ENCODE measurements at places on chromosomes 1 and 21.

DNA sequence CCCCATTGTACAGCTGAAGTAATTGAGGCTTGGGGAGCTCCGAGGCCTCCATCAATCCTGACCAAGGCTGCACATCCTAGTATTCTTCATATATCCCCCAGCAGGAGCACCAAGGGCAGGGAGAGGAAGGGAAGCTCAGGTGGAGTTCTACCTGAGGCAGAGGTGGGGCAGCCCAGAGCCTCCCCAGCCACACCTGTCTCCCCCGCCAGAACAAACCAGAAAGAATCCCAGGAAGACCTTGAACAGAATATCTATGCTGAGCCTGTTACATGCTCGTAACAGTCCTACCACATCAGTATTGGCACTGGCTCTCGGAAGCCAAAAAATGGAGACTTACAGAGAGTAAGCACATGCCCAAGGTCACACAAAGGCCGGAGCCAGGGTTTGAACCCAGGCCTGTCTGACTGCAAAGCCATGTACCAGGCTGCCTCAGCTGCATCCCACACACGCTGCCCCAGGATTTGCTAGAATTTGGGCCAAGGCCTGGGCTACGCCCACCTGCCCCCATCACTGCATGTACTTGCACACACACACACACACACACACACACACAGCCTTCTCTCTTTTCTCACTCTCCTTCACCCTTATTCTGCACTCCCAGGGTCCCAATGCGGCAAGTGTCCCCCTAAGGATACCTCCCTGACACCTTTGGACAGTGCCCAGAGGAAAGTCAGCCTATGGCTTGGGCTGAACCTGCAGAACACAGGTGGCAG, 4.5 kb downstream of the E2F2 start:
- DNase-seq = no peak

DNA sequence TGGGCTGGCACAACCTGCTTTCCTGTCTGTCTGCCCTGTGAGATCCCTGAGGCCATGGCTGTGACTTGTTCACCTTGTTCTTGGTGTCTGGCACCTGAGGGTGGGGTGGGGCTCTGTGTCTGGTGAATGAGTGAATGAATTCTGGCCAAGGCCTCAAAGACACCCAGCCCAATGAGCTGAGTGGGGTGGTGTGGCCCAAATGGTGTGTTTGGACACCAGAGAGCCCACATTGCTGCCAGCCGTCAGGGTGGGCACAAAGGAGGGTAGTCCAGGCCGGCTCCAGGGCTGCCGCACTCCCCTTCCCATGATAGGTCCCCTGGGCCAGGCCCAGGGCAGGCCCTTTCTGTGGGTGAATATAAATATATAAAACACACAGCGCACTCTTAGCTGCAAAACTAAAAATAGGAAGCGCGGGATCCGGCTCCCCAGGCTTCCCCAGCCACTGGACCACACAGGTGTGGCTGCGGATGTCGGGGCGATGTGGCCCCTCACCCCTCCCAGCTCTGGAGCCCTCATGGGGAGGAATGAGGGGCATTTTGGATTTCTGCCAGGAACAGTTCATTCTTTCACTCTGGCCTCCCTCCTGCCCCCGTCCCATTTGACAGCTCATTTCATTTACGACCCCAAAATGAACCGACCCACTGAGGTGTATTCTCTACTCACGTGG, 33.3 kb downstream of the RUNX3 start:
- no peak for DNase-seq

DNA sequence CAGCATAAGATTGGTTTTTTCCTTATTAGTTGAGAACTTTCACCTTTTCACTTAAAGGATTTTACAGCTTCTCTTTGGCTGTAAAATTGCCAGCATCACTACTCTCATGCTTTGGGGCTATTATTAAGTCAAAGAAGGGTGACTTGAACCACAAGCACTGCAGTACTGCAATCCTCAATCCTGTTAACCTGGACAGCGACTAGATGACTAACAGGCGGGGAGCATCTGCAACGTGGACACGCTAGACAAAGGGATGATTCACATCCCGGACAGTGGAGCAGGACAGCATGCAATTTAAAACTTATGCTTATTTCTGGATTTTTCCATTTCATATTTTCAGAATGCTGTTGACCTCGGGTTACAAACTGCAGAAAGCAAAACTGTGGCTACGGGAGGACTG, 8.1 kb downstream of the ARV1 start:
- no peak for DNase-seq

- no peak for DNase-seq
Measured at GRCh38 chr1:208177656-208178055, 66.5 kb downstream of the PLXNA2 start.

DNA sequence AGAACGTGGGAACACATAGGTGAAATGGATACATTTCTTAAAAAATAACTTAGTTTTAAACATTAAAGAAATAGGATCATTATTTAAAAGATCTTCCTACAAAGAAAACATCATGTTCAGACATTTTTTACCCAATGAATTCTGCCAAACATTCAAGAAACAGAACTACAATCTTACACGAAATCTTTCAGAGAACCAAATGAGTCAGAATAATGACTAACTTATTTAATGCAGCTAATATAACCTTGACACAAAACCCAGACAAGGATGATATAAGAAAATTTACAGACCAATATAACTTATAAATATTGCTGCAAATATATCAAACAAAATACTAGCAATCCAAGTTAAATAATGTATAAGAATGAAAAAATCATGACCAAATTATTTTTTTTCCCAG, 220.1 kb upstream of the KCNK2 start:
- DNase-seq = no peak

GRCh38 chr1:230071316-230071715, 4.3 kb downstream of the GALNT2 start:
- DNase-seq = no peak

DNA sequence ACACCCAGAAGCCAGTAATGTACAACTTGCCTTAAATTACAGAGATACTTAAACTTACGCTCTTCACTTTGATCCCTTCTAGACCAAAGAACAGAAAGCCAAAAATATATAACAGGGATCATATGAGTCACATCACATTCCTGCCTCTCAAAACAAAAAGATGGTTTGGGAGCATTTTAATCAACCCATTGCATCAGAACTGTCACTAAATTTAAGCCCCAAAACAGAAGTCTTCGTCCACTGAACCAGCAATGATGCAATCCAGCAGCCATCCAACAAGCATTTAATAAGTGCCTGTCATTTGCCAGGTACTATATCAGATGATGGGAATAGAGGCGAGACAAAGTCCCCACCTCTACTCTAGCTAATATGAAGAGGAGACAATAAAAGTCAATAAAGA, 42.7 kb upstream of the GLIS1 start:
- no peak for DNase-seq

- DNase-seq = no peak
Measured at GRCh38 chr1:177228693-177229065, 57.9 kb downstream of the BRINP2 start.

GRCh38 chr1:230906226-230906625, 37.9 kb upstream of the C1orf198 start:
- no peak for DNase-seq

GRCh38 chr1:198270273-198270828, 113.6 kb downstream of the NEK7 start:
- no peak for DNase-seq

Measured in GM12878 (cell line).